Stimulated activated CD4-positive, alpha-beta T cell treated with anti-CD3 and anti-CD28 coated beads, Interleukin-15, amount 100 ng/mL, for 1 hour (primary cell): ENCODE measurements at places on chromosomes 12 and 14.

DNA sequence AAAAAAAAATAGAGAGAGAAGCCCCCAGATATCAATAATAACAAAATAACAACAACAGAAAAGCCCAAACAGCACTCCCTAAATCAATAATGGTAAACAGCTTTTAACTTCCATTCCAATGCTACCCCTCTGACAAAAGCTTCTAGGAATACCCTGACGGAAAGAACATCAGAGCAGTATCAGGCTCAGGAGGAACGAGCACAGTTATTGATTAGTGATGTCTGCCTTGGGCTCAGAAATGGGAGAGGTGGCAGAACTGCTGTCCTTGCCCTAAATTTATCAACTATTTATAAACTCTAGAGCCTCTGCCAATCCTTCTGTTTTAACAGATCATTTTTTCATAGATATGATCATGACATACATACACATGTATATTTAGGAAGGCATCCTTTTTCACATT, 41.9 kb downstream of the P2RX4 start:
- no peak for DNase-seq

- no peak for DNase-seq
Observed at GRCh38 chr14:25820368-25820767, 770.4 kb upstream of the STXBP6 start.

DNA sequence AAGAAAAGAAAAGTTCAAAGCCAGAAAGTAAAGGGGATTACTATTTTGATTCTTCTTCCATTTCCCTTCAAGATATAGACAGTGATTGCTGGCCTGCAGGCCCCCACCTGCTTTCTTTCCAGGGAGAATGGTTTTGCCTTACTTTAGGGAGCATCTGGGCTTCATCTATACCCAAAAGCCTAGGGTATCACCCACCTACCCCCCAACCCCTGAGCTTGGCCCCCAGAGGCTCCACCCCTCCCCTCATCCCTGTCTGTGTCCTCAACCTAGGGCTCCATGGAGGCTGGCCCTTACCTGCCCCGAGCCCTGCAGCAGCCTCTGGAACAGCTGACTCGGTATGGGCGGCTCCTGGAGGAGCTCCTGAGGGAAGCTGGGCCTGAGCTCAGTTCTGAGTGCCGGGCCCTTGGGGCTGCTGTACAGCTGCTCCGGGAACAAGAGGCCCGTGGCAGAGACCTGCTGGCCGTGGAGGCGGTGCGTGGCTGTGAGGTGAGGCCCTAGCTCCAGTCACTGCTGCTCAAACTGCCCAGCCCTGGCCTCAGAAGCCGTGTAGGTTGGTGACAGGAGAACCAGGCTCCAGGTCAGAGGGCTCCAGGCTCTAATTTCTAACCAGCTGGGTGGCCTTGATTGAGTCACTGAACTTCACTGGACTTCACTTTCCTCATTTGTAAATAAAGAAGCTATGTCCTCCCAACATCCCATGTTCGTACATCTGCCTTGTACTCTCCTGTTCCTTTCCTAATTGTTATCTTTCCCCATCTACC, 13.6 kb downstream of the ARHGEF40 start:
- DNase-seq = no peak

GRCh38 chr12:89016970-89017778, 335.1 kb downstream of the DUSP6 start:
- DNase-seq = no peak

DNA sequence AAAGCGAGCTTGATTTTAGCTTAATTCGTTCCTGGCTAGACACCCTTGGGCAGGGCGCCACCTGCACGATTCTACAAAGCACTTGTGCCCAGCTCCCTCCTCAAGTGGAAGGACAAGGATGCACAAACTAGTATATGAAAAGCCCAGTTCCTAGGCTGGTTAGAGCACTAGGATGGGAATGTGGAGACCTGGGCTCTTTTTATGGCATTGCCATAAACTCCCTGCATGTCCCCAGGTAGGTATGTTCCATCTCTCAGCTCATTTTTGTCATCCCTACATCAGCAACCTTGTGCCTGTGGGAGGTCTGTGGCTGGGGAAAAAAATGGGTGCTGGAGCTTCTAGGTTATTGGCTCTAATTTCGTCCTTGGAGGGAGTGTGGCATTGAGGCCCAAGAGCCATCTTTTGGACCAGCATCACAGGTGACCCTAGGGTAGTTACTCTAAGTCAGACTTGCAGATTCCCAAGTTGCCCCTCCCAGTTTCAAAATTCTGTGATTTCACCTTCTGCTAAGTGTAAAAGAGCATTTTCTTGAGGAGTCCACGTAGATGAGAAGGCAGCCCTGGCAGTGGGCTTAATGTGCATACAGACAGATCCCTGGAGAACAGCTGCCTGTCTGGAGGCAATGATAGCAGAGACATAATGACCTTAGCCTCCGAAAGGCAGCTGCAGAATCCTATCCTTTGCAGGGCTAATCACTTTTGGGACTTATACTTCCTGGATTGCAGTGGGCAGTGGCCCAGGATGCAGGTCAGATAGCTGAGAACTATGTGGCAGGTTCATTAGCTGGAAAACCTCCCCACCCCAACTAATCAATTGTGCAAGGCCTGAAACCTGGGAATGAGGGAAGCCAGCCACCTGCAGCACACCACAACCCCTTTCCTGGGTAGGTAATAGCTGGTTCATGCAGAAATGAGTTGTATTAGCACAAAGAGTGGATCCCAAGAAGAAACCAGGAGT, 47.6 kb upstream of the BDKRB2 start:
- DNase-seq = no peak

DNA sequence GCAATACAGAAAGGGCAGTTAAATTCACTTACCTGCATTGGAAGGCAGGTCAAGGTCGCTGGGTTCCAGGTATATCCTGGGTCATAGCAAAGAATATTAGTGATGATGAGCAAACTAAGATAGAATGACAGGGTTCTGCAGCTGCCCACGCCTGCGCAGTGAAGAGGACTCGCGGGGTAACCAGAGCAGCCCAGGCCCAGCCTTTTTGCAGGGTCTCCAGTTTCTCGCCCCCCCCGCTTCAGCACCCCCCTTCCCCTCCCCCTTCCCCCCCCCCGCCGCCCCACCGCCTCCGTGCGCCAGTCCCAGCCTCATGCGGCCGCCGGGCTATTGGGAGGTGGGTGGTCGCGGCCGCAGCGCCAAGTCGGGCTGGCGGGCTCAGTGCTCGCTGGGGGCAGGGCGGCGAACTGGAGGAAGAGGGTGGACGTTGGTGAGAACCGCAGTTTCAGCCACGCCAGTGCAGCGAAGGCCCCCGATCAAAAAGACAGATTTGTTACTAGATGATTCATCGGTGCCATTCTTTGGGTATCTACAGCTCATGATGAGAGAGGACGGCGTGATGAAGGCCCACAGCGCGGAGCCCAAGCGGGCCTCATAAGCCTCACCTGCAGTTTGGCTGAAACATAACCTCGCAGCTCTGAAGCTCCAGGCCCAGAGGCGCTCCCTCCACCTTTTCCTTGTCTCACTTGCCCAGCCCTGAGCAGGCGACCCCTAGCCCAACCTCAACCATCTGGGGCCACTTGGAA, 20.2 kb downstream of the SLC2A3 start:
- DNase-seq = no peak

DNA sequence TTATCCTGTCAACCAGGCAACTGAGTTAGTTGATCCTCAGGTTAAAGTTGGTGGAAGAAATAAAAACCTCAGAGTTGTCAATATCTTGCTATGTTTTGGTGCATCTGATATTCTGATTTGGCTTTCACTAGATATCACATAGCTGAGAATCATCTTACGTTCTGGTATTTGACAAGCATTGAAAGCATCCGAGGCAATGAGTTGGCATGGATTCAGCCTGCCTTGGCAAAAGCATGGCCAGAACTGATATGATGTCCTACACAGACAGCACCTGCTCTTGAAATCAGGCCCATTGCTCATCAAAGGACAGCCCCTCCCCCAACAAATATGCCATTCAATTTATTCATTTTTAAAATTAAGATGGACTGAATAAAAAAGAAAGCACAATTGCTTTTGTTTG, 320.7 kb upstream of the ATP2B1 start:
- no peak for DNase-seq
